ENCODE measurements at places on chromosomes 16 and 17.

DNA sequence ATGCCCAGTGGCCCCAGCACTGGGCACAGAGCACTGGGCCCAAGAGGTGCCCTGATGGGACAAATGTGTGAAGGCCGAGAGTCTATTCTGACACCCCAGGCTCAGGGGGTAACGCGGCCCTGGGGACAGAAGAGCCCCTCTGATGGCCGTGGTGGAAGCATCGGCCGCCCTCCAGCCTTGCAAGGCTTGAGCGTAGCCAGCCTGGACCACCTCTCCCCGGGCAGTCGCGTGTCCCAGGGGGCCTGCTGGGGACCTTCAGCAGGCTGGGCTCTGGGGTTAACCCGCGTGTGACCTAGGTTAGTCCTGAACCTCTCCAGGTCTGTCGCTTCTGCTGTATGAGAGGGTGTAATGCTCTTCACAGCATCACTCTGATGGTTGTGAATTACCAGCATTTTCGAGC is 40.8 kb downstream of the NOS2 start:
- no peak for DNase-seq

GRCh38 chr17:73316919-73317505 is 5.2 kb upstream of the CDC42EP4 start:
- DNase-seq = no peak

- no peak for DNase-seq
These were observed 5.1 kb downstream of the CD300E start for GRCh38 chr17:74618451-74618850.

DNA sequence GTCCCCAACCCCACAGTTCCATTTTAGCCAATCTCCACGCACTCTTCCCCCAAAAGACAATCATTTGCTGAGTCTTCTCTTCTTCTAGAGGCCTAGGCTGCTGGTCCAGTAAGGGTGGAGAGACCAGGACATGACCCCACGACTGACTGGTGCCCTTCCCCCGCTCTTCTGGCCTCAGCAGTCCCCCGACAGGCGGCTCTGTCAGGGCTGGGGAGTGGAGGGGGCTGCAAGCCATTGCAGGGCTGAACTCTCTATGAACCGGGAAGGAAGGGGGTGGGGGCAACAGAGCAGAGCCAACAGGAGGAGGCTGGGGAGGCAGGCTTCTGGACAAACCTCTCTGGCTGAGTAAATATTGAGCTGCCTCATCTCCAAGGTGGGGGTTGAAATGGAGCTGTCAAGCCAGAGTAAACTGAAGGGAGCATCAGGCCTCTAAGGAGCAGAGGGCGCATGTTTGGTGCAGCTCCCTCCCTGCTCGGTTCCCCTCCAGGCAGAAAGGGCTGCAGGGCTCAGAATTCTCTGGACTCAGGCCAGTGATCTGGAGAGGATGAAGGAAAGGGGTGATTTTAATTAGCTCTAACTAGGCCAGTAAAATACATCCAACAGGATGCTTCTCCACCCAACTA is 8.7 kb downstream of the HOXB1 start:
- DNase-seq = no peak

- no peak for DNase-seq
These were observed 207.7 kb upstream of the CHMP6 start for GRCh38 chr17:80783971-80784370.

- no peak for DNase-seq
These were observed 3.7 kb downstream of the NFE2L1 start for GRCh38 chr17:48051706-48052486.

GRCh38 chr16:86376837-86377236 is 133.5 kb upstream of the FOXF1 start:
- no peak for DNase-seq

DNA sequence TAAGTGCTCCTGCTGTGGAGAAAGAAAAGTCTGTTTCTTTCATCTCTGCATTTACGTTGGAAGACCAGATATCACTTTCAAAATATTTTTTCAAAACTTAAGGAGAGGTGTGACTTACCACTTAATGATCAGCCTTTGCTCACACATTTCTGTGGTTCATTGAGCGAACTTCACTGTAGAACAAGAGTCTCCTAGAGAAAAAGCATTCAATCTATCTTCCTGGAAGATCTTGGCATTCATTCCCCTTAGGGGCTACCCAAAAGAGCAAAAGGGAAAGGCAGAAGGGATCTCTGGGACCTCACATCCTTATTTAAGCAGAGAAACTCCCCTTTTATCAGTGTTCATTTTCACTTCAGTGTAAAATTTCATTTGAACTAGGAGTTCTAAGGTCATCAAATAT is 61.2 kb downstream of the HS3ST3A1 start:
- no peak for DNase-seq

- DNase-seq = no peak
These were observed 1.3 kb upstream of the MTSS2 start for GRCh38 chr16:70687102-70687511.

GRCh38 chr16:73797115-73797514 is 499.5 kb upstream of the PSMD7 start:
- no peak for DNase-seq

GRCh38 chr16:84830765-84831384 is 11.1 kb downstream of the CRISPLD2 start:
- no peak for DNase-seq

DNA sequence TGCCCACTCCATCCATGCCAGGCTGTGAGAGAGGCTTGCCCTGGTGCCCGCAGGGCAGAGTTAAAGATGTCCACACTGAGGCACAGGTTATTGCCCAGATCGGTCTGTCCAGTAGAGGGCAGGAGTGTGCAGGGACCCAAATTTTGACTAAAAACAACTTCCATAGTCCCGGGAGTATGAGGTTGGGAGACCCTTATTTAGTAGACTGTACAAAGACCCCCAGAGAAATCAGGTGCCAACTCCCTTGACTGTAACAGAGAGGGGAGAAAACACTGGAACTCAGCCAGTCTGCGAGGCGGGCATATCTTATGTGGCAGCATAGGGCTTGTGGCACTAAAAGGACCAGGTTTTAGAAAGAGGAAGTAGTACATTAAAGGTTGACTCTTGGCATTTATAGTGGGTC is 43.4 kb downstream of the HNF1B start:
- no peak for DNase-seq

- no peak for DNase-seq
These were observed 401.7 kb upstream of the CDH5 start for GRCh38 chr16:65964752-65965151.

GRCh38 chr17:74314877-74315276 is 11.1 kb upstream of the KIF19 start:
- DNase-seq = no peak

DNA sequence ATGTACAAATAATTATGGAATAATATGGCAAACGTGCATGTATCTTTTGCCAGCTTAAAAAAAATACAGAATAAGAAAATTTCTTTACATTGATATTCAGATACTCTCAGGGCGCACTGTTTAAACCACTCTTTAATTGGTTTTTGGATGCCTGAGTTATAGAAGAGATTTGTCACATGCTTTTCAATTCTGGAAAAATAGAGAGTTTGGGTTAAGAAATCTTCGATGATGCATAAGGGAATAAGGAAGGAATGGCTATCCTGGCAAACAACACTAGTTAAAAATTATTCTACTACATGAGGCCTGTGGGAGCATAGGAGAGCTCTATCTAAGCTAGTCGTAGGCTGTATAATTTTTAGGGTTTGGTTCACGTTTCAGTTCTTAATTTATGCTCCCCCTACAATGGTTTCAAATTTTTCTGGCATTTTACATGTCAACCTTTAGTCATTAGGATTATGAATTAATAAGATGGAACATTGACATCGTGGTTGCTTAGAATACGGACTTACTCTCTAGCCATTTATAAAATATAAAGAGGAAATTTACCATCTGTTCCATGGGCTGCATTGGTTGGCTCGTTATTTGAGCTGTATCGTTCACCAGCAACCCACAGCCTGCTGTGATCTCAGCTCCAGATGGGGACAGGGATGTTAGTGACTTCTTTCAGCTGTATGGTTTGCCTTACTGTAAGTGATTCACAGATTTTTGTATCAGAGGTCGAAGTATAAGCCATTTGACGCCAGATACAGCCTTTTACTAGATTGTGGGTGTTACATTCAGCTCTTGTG is 15.9 kb downstream of the NARF start:
- DNase-seq = no peak

DNA sequence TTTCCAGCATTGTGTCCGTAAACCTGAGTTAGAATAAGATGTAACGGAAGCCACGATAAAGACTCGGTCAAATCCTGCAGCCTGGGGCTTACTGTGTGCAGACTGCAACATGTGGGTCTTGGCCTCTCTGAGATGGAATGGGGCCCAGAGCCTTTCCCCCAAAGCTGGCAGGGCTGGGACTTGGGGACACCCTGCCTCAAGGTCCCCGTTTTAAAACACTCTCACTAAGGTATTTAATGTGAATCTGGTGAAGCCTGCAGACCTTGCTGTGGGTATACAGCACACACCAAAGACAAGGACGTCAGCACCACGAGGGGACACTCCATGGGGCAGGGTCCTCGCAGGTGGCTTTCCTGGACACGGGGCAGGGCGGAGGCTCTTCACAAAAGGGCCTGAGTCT is 2.1 kb downstream of the NDUFAF8 start:
- DNase-seq = no peak

- no peak for DNase-seq
These were observed 55.7 kb upstream of the LGALS9 start for GRCh38 chr17:27575096-27575911.

GRCh38 chr16:49969091-49970030 is 55.7 kb upstream of the CNEP1R1 start:
- no peak for DNase-seq

DNA sequence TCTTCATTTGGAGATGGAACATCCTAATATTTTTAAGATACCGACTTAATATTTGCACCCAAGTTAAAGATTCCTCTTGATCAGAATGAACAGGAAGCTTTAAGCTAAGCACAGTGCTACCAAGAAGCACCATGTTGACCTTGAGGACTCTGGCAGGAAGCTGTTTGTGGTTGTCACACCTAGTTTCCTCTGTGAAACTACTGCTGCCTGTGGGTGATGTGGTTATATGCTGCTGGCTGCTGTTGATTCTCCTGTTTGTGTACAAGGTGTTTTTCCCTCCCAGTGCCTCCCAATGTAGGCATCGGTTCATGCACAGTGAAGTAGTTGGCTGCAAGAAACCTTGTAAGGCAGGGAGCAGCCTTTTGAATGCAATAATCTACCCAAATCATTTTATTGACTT is 23.4 kb downstream of the RBL2 start:
- no peak for DNase-seq
